Uterine smooth muscle cell (primary cell): ENCODE measurements at places on chromosomes 5 and 9. TPM values are rescaled to one million over a fixed set of nuclear protein-coding genes. Genes with fewer than 3 reads are reported as not detected.

The RHOBTB3 gene
- 220 and 313 TPM in 2 replicates for total RNA-seq

The TGFBI gene
- 247 and 625 TPM in 2 replicates for total RNA-seq

The CD274 gene
- 10.5 and 17.7 TPM in 2 replicates for total RNA-seq

The CCL27 gene
- total RNA-seq: 0.11 TPM in 1 of 2 replicates, not detected in the other

The RMND5B gene
- 29.2 and 32.9 TPM in 2 replicates for total RNA-seq

The CDH6 gene
- 12.7 and 21.6 TPM in 2 replicates for total RNA-seq

The RASEF gene
- total RNA-seq: 5.6 and 6.0 TPM in 2 replicates

The MEGF9 gene
- 5.1 and 7.9 TPM in 2 replicates for total RNA-seq

The SARDH gene
- 4.2 and 13.7 TPM in 2 replicates for total RNA-seq

The FASTKD3 gene
- 12.5 and 20.1 TPM in 2 replicates for total RNA-seq

The LRRTM2 gene
- total RNA-seq: 0.12 and 0.22 TPM in 2 replicates

The SH3GL2 gene
- total RNA-seq: 0.33 and 0.50 TPM in 2 replicates

The TRPM3 gene
- total RNA-seq: 0.77 and 1.4 TPM in 2 replicates

The CDKN2B-AS1 gene
- 4.1 and 4.9 TPM in 2 replicates for total RNA-seq

The MIGA2 gene
- total RNA-seq: 26.6 and 27.3 TPM in 2 replicates

The AQP7 gene
- under 0.01 TPM in 1 of 2 replicates, not detected in the other for total RNA-seq

The ANKDD1B gene
- 0.33 and 0.62 TPM in 2 replicates for total RNA-seq

The HAPLN1 gene
- total RNA-seq: 0.11 and 0.37 TPM in 2 replicates

The PKD2L2 gene
- total RNA-seq: under 0.01 TPM in 1 of 2 replicates, not detected in the other

The ADGRD2 gene
- not detected in 2 replicates for total RNA-seq

The CHSY3 gene
- total RNA-seq: 3.8 and 5.5 TPM in 2 replicates

The CBY3 gene
- 0.50 TPM in 1 of 2 replicates, not detected in the other for total RNA-seq

The IQGAP2 gene
- total RNA-seq: 2.1 and 3.5 TPM in 2 replicates

The POLR3G gene
- 20.0 and 40.8 TPM in 2 replicates for total RNA-seq

The TUT7 gene
- 42.6 and 51.0 TPM in 2 replicates for total RNA-seq

The TRIM7 gene
- total RNA-seq: 2.1 and 2.4 TPM in 2 replicates

The TNFSF8 gene
- not detected in 2 replicates for total RNA-seq

The ASPN gene
- 1.00 and 2.9 TPM in 2 replicates for total RNA-seq

The PAPPA gene
- total RNA-seq: 8.1 and 23.5 TPM in 2 replicates

The UBE2QL1 gene
- 0.11 and 0.37 TPM in 2 replicates for total RNA-seq

The YTHDC2 gene
- 26.2 and 30.4 TPM in 2 replicates for total RNA-seq

The RNF183 gene
- 0.37 TPM in 1 of 2 replicates, not detected in the other for total RNA-seq

The TUSC1 gene
- total RNA-seq: 10.4 and 14.9 TPM in 2 replicates

The BARHL1 gene
- not detected in 2 replicates for total RNA-seq
